GM06990 (cell line): ENCODE measurements at places on chromosomes 4 and X.

DNA sequence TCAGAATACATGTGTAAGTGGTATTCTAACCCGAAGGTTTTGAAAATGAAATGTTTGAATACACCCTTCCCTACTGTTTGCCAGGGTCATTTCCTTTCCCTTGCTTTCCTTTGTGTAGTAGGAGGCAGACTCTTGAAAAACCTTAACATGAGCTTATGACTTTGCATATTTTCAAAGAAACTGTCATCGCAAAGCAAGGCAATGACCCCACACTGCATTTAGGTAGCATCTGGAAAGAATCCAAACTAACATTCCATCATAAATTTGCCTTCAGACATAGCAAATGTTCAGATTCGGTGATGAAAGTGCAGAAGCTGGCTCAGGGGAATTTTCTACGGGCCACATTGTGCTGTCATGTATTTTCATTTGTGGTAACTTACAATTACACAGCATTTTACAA is 32.3 kb downstream of the SH2D1A start:
- no peak for DNase-seq

GRCh38 chrX:43862434-43862833 is 19.8 kb downstream of the MAOB start:
- no peak for DNase-seq

- DNase-seq, result no peak
These were observed 218.9 kb downstream of the ASMT start for GRCh38 chrX:1833656-1834360.

DNA sequence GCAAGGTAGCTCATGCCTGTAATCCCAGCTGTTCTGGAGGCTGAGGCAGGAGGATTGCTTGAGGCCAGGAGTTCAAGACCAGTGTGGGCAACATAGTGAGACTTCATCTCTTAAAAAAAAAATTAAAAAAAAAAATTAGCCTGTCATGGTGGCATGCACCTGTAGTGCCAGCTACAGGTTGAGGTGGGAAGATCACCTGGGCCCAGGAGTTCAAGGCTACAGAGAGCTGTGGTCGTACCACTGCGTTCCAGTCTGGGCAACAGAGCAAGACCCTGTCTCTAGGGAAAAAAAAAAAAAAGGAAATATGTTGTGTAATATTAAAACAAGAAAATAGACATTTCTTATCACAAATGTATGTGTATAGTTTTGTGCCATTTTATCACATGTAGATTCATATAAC is 97.8 kb downstream of the LARP1B start:
- DNase-seq, result no peak

- DNase-seq, result no peak
These were observed 54.5 kb upstream of the HPSE start for GRCh38 chr4:83389037-83389720.

DNA sequence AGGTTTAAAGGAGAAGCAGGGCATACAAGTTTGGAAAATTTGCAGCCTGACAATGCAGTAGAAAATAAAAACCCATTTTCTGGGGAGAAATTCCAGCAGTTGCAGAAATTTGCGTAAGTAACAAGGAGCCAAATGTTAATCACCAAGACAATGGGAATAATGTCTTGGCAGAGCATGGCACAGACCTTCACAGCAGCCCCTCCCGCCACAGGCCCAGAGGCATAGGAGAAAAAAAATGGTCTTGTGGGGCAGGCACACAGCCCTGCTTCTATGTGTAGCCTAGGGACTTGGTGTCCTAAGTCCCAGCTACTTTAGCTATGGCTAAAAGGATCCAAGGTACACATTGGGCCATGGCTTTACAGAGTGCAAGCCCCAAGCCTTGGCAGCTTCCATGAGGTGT is 65.7 kb downstream of the SPOCK3 start:
- DNase-seq, result no peak

GRCh38 chr4:87121341-87122065 is 98.9 kb downstream of the KLHL8 start:
- DNase-seq, result no peak

DNA sequence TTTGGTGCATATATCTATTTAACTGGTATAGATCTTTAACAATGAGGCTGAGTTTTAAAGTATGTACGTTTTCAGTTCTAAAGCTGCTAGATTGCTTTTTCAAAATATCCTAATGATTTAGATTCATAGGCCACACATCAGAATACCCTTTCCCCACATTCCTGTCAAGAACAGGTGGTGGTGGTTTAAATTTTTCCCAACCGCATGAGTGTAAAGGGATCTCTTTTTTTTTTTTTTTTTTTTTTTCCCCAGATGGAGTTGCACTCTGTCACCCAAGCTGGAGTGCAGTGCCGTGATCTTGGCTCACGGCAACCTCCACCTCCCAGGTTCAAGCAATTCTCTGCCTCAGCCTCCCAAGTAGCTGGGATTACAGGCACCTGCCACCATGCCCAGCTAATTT is 28.0 kb downstream of the NUP54 start:
- no peak for DNase-seq

- no peak for DNase-seq
These were observed 20.2 kb downstream of the MTTP start for GRCh38 chr4:99594818-99595217.

DNA sequence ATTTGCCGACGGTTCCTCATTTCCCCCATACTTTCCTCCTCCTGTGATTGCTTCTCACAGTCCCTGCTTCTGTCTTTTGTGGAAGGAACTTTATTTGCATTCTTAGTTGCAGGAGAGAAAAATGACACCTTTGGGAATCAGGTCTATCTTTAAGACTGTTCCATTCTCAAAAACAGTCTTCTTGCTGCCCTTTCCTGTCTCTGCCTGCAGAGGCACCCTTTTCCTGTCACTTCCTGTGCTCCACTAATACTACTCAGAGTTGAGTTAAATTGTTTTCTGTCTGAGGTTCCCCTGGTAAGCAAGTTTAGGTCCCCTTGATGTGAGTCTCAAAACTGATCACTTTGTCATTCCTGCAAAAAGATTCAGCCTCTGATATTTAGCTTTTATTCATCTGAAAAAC is 208.8 kb upstream of the CLNK start:
- no peak for DNase-seq

DNA sequence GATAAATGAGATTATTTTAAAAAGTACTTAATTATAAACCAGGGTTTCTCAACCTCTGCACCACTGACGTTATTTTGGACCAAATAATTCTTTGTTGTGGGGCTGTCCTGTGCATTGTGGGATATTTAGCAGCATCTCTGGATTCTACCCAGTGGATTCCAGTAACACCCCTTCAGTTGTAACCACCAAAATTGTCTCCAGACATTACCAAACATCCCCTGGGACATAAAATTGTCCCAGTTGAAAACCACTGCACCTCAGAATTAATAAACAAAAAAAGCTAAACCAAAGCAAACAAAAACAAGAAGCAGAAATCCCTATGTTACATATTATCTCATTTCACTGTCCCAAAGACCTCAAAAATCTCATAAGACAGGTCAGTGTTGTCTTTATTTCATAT is 54.2 kb upstream of the GIMD1 start:
- no peak for DNase-seq

- DNase-seq, result no peak
These were observed 10.8 kb downstream of the CLCN4 start for GRCh38 chrX:10167573-10167972.

DNA sequence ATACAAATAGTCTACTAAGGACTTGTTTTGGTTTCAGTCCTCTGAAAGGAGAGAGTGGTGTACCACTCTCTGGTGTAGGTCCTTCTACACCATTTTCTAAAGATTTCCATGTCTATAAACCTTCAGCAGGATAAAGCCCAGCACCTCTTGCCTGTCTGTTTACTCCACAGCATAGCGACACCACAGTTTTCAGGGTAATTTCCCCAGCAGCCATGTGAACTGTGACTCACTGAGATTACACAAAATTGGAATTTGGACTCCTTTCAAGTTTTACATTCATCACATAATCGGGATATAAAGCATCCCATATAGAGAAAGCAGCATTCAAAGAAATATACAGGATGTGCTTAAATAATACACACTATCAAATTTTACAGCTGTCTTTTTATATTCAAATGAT is 229.6 kb downstream of the PRDM5 start:
- no peak for DNase-seq

- peak; percentile 26 for DNase-seq
These were observed 1.1 kb downstream of the SOWAHB start for GRCh38 chr4:76896614-76897535.

GRCh38 chr4:3257103-3257555 is 8.2 kb downstream of the MSANTD1 start:
- DNase-seq, result peak; percentile 6

- DNase-seq, result no peak
These were observed 3.9 kb upstream of the HPGDS start for GRCh38 chr4:94346541-94346940.

DNA sequence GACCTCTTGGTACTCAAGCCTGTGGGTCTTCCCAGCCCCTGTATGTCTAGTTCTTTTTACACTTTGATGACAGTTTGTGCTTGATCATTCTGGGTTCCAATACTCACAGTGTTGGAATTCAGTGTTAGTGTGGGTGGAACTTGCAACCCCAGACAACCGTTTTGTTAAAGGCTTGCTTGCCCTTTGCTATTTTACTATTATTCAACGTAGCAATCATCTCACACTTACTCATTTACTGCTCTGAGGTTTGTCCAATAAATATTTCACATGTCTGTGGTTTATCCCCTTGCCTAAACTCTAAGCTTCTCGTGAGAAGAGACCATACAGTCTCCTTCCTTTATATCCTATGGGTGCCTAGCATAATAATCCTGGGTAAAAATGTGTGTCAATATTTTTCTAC is 15.3 kb downstream of the CCNG2 start:
- no peak for DNase-seq

GRCh38 chr4:123898946-123899666 is 502.5 kb downstream of the SPRY1 start:
- DNase-seq, result no peak

DNA sequence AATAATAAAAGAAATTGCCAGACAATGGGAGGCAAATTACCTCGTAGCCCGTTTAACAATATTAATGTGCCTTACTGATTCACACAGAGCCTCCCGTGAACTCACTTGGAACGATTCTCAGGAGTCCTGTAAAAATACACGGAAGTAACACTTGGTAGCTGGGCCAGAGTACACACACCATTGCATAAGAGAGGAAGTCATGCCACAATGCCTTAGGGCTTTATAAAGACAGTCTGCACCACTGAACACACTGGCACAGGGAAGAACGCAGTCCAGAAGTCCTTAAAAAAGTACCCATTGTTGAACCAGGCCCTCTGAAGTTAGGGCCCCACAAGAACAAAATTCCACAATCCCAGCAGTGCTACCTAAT is 15.1 kb downstream of the SLC2A9 start:
- DNase-seq, result no peak

DNA sequence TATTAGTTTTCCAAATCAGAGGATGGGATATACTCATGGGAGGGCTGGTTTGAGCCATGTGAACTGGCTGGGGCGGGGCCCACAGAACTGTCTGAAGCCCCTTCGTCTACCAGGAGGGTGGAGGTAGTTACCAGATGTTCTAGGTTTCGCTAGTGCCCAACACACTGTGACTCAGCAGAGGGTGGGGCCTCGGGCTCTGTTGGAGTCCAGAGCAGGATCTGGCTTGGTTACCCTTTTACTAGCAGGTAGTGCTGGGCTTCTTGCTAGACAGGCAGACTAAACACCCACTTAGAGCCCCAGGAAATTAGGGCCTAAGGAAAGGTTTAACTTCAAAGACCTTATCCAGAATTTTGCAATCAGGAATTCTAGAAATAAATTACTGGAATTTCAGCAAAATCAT is 56.2 kb upstream of the CHRDL1 start:
- DNase-seq, result no peak

DNA sequence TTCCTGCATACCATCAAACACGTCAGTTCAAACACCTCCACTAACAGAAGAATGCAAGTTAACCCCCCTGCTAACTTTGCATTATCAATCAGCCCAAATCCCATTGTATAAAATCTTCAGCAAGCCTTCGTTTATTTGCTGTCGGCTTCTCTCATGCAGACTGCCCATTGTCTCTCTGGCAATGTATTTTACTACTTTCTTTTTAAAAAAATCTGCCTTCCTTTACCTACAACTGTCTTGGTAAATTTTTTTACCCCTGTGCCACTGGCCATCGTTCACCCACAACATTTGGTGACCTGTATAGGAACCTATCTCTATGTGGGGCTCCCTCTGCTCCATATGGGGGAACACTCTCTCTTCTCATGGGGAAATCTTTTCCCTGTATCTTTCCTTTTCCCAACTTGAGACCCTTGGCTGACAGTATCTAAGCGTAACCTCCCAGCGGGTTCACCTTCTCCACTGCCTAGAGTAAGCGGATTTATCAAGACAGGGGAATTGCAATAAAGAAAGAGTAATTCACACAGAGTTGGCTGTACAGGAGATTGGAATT is 244.6 kb downstream of the CPXCR1 start:
- DNase-seq, result no peak

DNA sequence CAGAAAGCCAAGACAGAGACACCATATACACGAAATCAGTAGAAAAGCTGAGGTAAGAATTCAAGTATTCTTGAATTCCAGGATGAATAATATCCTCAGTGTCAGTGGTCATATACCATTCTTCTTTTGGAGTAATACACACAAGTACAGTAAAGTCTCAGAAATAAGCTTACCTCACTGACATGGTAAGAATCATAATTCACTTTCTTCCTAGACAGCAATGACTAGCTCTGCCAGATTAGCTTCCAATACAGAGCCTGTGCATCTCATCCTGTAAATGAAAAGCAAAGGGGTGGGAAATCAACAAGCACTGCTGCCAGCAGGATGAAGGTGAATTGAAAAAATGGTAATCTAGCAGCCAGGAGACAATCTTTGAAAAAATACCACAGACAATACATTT is 31.2 kb upstream of the VSIG4 start:
- DNase-seq, result no peak

DNA sequence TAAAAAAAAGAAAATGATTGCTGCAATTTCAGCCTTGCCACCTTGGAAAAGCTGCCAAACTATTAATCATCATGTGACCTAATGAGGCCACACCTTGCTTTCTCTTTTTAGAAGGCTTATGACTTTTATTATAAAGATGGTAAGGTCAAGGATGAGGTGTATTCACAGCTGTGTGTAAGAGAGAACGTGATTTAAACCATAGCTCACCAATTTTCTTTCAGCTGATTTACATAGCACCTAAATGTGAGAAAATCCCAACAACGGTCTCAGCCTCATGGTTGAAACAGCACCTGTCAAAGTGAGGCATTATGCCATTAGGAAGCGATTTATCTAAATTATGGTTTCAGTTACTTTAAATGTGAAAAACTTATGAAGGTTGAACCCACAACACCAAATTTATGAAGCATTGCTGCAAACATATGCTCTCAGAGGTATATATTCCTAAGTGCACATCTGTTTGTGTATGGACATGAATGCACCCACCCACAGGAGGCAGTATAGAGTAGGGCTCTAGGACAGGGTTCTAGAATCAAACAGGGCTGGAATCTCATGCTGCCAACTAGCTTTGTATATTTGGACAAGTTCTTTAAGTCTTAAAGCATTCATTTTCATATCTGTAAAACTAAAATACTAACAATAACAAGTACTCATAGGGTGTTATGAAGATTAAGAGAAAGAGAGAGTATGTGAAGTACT is 40.7 kb downstream of the ANXA3 start:
- DNase-seq, result no peak

DNA sequence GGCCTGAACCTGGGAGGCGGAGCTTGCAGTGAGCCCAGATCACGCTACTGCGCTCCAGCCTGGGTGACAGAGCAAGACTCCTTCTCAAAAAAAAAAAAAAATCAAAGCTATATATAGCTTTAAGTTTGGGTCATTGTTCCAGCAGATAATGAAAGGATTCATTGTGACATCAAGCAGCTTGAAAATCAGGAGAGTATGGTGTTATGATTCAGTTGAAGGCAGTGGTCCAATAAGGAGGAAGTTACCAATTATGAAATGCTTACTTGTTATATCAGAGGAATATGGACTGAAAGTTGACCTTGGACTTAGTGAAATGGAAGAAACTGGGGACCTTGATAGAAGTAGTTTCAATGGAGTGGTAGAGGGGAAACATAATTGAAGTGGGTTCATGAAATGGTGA is 140.4 kb upstream of the MAD2L1 start:
- no peak for DNase-seq
